Immature natural killer cell (primary cell): ENCODE measurements at places on chromosomes 5 and 9. TPM values are rescaled to one million over a fixed set of nuclear protein-coding genes. Genes with fewer than 3 reads are reported as not detected.

The KCNN2 gene
- not detected for polyA plus RNA-seq

The GHR gene
- polyA plus RNA-seq = not detected

The SLC6A7 gene
- not detected for polyA plus RNA-seq

The SAPCD2 gene
- 0.06 TPM for polyA plus RNA-seq

The AP3B1 gene
- polyA plus RNA-seq = 19.2 TPM

The PDCD1LG2 gene
- not detected for polyA plus RNA-seq

The NOXA1 gene
- polyA plus RNA-seq = 1.4 TPM

The SEMA5A gene
- polyA plus RNA-seq = not detected

The PARP8 gene
- polyA plus RNA-seq = 150 TPM

The C6 gene
- not detected for polyA plus RNA-seq

The ANXA2R gene
- 35.3 TPM for polyA plus RNA-seq

The FOXD4 gene
- polyA plus RNA-seq = not detected

The AFAP1L1 gene
- not detected for polyA plus RNA-seq

The CNOT8 gene
- polyA plus RNA-seq = 212 TPM

GRCh38 chr5:176481711-176482110, 33.5 kb downstream of the FAF2 start:
- no peak overlapping the region for H3K4me3 ChIP-seq
- no peak for DNase-seq
- H3K4me1 ChIP-seq = peaks cover 22% of the 10 kb centered on the region
- H3K36me3 ChIP-seq = no peaks in the 10 kb centered on the region
- H3K27ac ChIP-seq = no peak overlapping the region
- no peaks in the 10 kb centered on the region for H3K27me3 ChIP-seq

DNA sequence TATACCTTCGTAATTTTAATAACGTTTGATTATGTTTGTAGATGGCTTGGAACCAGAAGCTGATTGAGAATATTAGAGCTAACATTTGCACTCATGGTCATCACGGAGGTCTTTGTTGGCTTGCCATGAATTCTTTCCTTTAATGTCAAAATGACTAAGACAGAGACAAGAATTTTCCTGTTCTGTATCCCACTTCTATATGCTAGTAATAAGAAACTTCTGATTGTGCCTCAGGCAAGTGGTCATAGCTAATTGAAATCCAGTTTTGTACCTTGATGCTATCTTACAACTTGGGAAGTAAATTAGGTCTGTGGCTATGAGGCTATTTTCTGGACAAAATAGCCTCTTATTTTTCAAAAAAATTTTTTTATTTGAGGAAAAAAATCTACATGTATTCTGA, 167.6 kb downstream of the RANBP17 start:
- H3K27me3 ChIP-seq = no peaks in the 10 kb centered on the region
- no peaks in the 10 kb centered on the region for H3K36me3 ChIP-seq
- no peak overlapping the region for H3K4me3 ChIP-seq
- no peaks in the 10 kb centered on the region for H3K4me1 ChIP-seq
- DNase-seq = no peak

- H3K27me3 ChIP-seq = peaks cover 3% of the 10 kb centered on the region
- no peaks in the 10 kb centered on the region for H3K4me1 ChIP-seq
- no peak for DNase-seq
- H3K4me3 ChIP-seq = no peak overlapping the region
- no peaks in the 10 kb centered on the region for H3K36me3 ChIP-seq
- no peak overlapping the region for H3K27ac ChIP-seq
Measured at GRCh38 chr9:88737876-88738275, 202.9 kb downstream of the NXNL2 start.

DNA sequence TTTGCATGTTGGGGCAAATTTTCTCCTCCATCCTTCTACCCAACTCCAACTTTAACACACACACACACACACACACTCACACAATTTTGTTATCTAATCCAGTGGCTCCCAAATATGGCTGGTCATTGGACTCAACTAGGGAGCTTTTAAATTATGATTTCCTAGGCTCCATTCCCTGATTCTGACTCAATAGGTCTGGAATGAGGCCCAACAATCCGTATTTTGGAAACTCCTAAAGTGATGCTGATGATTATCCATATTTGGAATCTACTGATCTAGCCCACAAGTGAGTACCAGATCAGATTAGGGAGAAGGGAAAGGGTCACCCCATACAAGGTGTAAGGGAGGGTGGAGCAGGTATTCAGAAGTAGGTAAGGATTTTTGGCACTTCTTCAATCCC, 309.7 kb downstream of the TLE1 start:
- no peak overlapping the region for H3K27ac ChIP-seq
- no peaks in the 10 kb centered on the region for H3K36me3 ChIP-seq
- no peak for DNase-seq
- no peak overlapping the region for H3K4me3 ChIP-seq
- no peaks in the 10 kb centered on the region for H3K27me3 ChIP-seq
- peaks cover 10% of the 10 kb centered on the region for H3K4me1 ChIP-seq

GRCh38 chr5:54764102-54765090, 221.0 kb downstream of the ESM1 start:
- DNase-seq = no peak
- H3K36me3 ChIP-seq = no peaks in the 10 kb centered on the region
- no peak overlapping the region for H3K27ac ChIP-seq
- no peak overlapping the region for H3K4me3 ChIP-seq
- H3K4me1 ChIP-seq = peaks cover 20% of the 10 kb centered on the region

DNA sequence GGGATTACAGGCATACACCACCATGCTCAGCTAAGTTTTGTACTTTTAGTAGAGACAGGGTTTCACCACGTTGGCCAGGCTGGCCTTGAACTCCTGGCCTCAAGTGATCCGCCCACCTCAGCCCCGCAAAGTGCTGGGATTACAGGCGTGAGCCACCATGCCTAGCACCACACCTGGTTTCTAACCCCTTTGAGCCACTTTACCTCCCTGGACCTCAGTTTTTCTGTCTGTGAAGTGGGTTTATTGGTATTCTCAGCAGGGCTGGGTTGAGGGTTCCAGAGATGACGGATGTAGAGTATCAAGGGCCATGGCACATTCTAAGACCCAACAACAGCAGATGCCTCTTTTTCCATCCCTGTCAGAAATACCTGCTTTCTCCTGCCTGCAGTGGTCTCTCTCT, 38.6 kb downstream of the AMBP start:
- H3K27me3 ChIP-seq = peaks cover 2% of the 10 kb centered on the region
- H3K36me3 ChIP-seq = peaks cover 43% of the 10 kb centered on the region
- no peak overlapping the region for H3K27ac ChIP-seq
- no peaks in the 10 kb centered on the region for H3K4me1 ChIP-seq
- DNase-seq = no peak
- no peak overlapping the region for H3K4me3 ChIP-seq

- DNase-seq = peak; percentile 73
- H3K36me3 ChIP-seq = no peaks in the 10 kb centered on the region
- peaks cover 29% of the 10 kb centered on the region for H3K4me1 ChIP-seq
Measured at GRCh38 chr5:132064738-132065331, 4.4 kb downstream of the IL3 start.

DNA sequence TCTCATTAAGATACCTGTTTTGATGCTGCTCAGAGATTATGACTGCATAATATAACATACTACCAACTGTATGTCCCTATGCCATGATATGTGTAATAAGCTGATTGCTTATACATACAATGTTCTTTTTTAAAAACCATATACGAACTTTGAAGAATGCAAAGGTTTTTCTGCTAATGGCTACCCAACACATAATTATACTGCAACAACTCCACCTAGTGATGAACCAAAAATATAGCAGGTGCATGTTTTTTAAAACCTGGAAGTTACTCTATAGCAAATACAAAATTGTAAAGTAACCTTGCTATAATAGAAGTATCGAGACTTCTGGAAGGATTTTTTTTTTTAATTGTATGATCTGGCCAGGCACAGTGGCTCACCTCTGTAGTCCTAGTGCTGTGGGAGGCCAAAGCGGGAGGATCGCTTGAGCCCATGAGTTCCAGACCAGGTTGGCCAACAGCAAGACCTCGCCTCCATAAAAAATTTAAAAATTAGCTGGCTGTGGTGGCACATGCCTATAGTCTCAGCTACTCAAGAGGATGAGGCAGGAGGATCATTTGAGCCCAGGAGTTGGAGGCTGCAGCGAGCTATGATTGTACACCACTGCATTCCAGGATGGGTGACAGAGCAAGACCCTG, 49.1 kb downstream of the HOMER1 start:
- H3K4me1 ChIP-seq = no peaks in the 10 kb centered on the region
- no peaks in the 10 kb centered on the region for H3K36me3 ChIP-seq
- peaks cover 2% of the 10 kb centered on the region for H3K27me3 ChIP-seq
- DNase-seq = peak; percentile 3
- no peak overlapping the region for H3K27ac ChIP-seq

DNA sequence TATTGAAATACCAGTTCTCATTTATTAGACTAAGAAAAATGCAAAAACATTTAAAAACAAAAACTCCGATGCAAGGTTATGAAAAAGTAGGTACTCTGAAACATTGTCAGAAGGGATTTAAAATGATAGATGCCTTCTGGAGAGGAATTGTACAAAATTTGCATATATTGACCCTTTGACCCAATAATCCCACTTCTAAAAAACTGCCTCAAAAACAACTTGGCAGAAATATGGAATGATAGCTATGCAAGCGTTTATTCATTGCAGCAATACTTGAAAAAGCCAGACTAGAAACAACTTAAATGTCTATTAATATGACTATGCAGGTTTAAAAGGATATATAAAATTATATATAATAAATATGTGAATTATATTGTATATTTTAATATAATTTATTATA, 118.4 kb downstream of the PLK2 start:
- no peaks in the 10 kb centered on the region for H3K36me3 ChIP-seq
- DNase-seq = no peak
- no peak overlapping the region for H3K4me3 ChIP-seq
- no peak overlapping the region for H3K27ac ChIP-seq
- H3K4me1 ChIP-seq = no peaks in the 10 kb centered on the region

- H3K4me1 ChIP-seq = no peaks in the 10 kb centered on the region
- no peak overlapping the region for H3K27ac ChIP-seq
- peaks cover 54% of the 10 kb centered on the region for H3K36me3 ChIP-seq
- peaks cover 3% of the 10 kb centered on the region for H3K27me3 ChIP-seq
Measured at GRCh38 chr5:170087168-170087817, 18.4 kb upstream of the FOXI1 start.

DNA sequence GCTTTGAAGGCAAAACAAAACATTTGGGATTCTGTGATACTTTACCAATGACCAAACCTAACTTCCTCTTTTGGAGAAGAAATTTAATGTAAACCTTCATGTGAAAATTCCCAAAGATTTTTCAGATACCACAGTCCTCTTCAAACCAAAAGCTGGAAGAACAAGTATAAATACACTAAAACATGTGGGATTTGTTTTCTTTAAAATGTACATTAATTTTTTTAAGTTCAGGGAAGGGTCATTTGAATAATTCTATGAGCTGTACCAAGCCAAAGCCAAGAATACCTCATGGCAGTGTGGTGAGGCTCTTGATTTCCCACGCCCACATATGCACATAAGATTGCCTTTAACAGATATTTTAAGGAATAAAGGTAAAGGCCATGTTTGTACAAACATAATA, 28.4 kb upstream of the ITGA1 start:
- no peaks in the 10 kb centered on the region for H3K27me3 ChIP-seq
- H3K27ac ChIP-seq = no peak overlapping the region
- H3K4me3 ChIP-seq = no peak overlapping the region
- DNase-seq = no peak
- no peaks in the 10 kb centered on the region for H3K4me1 ChIP-seq

GRCh38 chr5:118637947-118638670, 350.2 kb downstream of the DTWD2 start:
- H3K4me1 ChIP-seq = no peaks in the 10 kb centered on the region
- no peak for DNase-seq
- no peaks in the 10 kb centered on the region for H3K36me3 ChIP-seq
- no peak overlapping the region for H3K27ac ChIP-seq

DNA sequence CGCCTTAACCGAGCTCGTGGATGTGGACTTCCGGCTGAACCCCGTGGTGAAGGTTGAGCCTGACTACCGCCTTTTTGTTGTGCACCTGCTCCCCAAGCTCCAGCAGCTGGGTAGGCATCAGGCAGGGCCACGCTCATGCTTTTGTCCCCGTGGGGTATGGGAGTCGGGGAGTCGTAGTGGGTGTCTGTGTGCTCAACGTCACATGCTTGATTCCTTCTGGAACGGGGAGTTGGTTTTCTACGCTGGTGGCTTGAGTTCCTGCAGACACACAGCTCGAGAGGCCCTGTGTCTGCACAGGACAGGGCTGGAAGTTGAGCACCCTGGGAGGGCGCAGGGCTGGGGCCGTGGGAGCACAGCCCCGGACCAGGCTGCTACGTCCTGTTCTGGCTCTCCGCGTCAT, 8.0 kb downstream of the CEP72 start:
- H3K27ac ChIP-seq = no peak overlapping the region
- H3K4me1 ChIP-seq = peaks cover 5% of the 10 kb centered on the region
- no peak overlapping the region for H3K4me3 ChIP-seq
- H3K27me3 ChIP-seq = peaks cover 3% of the 10 kb centered on the region
- no peak for DNase-seq

- no peak for DNase-seq
- H3K27ac ChIP-seq = no peak overlapping the region
- H3K4me1 ChIP-seq = peaks cover 21% of the 10 kb centered on the region
- H3K27me3 ChIP-seq = no peaks in the 10 kb centered on the region
- no peak overlapping the region for H3K4me3 ChIP-seq
Measured at GRCh38 chr9:21155501-21155900, 11.0 kb downstream of the IFNA21 start.

GRCh38 chr9:3977614-3978112, 322.2 kb downstream of the GLIS3 start:
- H3K27ac ChIP-seq = no peak overlapping the region
- H3K36me3 ChIP-seq = no peaks in the 10 kb centered on the region
- DNase-seq = no peak
- H3K27me3 ChIP-seq = peaks cover 2% of the 10 kb centered on the region
- H3K4me1 ChIP-seq = no peaks in the 10 kb centered on the region
- no peak overlapping the region for H3K4me3 ChIP-seq

DNA sequence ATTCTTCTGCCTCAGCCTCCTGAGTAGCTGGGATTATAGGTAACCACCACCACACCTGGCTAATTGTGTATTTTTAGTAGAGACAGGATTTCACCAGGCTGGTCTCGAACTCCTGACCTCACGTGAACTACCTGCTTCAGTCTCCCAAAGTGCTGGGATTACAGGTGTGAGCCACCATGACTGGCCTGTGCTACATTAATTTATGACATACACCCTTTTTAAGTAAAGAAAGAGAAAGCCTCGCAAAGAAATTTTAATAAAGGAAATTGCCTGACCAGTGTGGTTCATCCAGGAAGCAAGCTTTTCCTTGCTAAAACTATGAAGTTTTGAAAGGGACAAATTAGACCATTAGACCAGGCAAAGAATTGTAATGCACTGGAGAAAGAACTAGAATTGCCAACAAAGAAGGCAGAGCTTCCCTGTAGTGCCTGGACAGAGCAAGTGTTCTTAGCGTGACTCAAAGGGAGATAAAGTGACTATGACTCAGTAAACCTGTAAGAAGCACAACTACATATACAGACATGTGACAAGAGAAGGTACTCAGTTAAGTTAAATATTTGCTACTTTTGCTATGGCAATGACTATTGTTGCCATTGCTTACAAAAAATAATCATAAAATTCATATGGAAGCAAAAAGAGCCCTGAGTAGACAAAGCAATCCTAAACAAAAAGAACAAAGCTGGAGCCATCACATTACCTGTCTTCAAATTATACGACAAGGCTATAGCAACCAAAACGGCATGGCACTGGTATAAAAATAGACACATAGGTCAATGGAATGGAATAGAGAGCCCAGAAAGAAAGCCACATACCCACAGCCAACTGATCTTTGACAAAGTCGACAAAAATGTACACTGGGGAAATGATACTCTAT, 54.6 kb downstream of the FYB1 start:
- H3K36me3 ChIP-seq = peaks cover 9% of the 10 kb centered on the region
- DNase-seq = no peak
- no peaks in the 10 kb centered on the region for H3K27me3 ChIP-seq
- H3K4me1 ChIP-seq = peaks cover 97% of the 10 kb centered on the region
- peak overlapping the region; percentile 88 for H3K27ac ChIP-seq
- H3K4me3 ChIP-seq = peak overlapping the region; percentile 80
